Endothelial cell (in vitro differentiated cells): ENCODE measurements at places on chromosomes 11 and 22. TPM values are rescaled to one million over a fixed set of nuclear protein-coding genes. Genes with fewer than 3 reads are reported as not detected.

GRCh38 chr11:79100093-79100910 is 340.5 kb downstream of the TENM4 start:
- peak; percentile 56 for DNase-seq

- DNase-seq: no peak
These were observed 58.9 kb downstream of the PARVA start for GRCh38 chr11:12436266-12436665.

GRCh38 chr11:126716456-126717083 is 284.0 kb downstream of the KIRREL3 start:
- DNase-seq: peak; percentile 76

DNA sequence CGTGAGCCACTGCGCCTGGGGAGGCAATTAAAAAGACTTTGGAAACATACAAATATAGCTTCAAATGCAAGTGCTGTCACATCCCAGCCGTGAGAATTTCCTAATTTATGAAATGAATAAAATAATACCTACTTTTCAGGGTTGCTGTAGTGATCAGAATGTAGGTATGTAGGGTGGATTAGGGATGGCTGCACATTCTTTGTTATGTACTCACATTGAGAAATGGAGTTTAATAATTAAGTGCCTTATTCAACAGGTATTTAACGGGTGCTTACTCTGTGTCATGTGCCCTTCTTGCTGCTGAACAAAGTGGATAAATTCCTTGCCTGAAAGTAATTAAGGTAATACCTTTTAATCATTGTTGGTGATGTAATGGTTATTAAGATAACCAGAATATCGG is 37.0 kb downstream of the MMP7 start:
- DNase-seq: no peak

DNA sequence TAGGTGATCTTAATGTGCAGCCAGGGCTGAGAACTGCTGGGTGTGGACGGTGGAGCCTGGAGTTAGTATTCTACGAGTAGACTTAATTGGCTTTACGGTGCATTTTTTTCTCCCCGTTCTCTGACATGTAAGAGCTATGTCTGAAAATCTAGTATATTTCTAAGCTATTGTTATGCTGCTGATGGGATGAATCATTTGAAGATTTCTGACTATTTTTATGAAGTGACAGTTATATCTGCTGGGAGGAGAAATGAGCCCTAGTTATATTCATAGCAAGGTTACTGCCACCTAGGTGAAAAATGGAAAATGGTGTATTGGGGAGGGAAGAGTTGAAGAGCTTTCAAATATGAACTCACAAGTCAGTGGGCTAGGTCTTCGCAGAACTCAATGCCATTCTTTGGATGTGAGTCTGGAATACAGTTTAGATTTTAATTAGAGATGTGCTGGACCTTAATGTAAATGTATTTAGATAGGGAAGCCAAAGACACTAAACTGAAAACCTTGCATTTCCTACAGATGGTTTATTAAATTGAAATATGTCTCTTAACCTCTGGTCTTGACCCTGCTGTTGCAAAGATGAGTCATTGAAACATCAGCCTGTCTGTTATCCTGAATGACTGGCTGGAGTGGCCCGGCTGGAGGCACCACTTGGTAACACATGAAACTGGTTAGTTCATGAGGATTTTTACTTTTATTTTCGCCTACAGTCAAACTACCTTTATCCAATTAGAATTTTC is 293.7 kb downstream of the DDX10 start:
- DNase-seq: no peak

DNA sequence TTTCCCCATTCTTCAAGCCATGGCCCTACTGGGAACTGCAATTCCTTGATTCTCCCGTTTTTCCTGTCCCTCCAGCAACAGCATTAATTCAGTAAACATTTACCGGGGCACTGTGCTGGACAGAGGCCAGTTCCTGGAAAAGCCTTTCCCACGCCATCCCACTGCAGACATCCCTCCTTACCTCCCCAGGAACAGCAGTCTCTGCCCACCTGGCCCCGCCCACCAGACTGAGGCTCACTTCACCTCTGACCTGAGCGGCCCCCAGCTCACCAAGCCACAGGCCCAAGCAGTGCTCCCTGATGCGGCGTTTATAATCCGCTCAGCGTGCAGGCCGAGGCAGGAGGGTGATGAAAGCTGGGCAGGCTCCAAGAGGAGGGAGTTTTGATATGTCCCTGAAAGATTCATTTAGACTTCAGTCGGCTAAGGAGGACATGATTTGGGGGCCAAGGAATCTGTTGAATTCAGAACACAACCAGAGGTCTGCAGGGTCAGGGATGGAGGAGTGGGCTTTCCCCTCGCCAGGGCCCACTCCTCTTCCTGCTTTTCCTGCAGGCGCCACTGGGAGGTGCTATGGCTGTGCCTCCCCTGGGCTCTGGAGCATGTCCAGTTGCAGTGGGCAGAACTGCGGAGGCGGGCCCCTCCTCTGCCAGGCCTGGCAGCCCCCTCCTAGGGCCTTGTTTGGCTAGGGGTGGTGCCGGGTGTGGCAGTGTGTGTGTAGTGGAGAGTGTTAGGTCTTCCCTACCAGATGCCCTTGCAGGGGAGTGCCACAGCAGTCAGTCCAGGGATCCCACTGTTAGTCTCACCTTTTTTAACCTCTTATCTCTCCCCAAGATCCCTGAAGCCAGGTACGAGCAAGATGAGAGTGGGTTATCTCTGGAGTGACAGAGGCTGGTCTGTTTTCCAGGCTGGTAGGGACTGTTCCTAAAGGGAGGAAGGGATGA is 1.4 kb upstream of the TAGLN start:
- DNase-seq: peak; percentile 69

GRCh38 chr22:30809086-30809485 is 114.4 kb downstream of the OSBP2 start:
- no peak for DNase-seq

DNA sequence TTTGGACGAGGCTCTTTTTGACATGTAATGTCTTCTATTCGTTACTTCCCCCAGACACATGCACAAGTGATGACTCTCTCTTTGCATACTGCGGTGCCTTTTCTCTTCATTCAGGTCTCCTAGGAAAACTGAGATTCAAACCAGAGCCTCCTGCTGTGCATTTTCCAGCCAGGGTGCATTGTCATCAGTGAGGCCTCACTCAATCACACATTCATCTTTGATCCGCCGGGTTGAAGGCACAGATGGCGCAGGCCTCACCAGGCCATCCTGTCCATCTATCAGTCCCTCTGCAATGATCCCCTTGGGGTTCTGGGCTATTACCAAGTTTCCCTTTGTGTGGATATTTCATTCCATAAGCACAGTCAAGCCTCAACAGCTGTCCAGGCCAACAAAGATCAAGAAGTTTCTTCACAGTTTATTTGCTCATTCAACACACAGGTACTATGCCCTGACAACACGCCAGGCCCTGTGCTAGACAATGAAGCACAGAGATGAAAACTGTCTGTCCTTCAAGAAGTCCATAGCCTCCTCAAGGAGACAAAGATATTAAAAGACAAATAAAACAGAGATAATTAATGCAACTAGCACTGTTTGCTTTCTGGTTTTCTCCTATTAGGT is 107.8 kb downstream of the LARGE1 start:
- no peak for DNase-seq

DNA sequence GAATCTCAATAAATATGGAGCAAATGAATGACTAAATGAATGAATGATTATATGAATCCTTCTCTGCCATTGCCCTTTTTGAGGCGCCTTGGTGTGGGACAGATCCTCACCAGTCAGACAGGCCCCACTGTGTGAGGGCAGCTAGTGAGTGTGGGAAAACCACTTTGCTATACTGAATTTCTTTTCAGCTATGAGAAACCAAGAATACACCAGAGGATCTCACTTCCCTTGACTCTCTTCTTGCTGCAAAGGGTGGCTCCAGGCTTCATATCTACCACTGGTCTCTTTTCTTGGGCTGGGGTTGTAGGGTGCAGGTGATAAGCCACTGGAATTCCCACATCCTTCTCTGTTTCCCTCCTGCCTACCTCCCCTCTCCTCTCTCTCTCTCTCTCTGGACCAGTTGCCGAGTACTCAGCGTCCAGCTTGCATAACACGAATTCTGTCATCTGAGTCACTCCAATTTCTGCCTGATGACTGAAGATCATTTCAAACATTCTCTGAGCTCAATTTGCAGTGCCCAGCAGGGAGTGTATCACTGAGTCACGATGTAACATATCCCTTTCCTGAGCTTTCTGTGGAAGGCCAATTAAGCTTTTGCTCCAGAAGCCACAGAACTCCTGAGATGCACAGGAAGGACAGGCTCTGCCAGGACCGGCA is 304.3 kb upstream of the NCAM1 start:
- no peak for DNase-seq

DNA sequence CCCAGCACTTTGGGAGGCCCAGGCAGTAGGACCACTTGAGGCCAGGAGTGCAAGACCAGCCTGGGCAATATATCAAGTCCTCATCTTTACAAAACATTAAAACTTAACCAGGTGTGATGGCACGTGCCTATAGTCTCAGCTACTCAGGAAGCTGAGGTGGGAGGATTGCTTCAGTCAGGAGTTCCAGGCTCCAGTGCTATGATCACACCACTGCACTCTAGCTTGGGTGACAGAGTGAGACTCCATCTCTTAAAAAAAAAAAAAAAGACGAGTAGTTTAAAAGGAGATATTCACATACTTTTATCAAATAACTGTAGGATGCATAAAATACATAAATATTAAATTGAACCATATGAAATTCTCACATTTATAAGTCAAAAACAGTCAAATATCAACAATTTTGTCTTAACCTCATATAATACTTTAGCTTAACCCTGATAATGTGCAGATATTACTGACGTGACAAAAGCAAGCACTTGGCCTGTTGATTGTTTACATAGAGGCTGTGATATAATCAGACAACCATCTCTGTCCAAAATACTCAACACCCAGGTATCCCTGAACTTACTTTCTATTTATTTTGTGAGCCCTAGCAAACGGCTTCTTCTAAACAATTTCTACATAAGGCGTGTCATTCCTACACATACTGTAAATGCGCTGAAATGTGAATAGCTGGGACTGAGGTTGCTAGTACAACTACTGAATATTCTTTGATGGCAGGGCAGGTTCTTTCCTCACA is 57.0 kb downstream of the PRCP start:
- DNase-seq: no peak

DNA sequence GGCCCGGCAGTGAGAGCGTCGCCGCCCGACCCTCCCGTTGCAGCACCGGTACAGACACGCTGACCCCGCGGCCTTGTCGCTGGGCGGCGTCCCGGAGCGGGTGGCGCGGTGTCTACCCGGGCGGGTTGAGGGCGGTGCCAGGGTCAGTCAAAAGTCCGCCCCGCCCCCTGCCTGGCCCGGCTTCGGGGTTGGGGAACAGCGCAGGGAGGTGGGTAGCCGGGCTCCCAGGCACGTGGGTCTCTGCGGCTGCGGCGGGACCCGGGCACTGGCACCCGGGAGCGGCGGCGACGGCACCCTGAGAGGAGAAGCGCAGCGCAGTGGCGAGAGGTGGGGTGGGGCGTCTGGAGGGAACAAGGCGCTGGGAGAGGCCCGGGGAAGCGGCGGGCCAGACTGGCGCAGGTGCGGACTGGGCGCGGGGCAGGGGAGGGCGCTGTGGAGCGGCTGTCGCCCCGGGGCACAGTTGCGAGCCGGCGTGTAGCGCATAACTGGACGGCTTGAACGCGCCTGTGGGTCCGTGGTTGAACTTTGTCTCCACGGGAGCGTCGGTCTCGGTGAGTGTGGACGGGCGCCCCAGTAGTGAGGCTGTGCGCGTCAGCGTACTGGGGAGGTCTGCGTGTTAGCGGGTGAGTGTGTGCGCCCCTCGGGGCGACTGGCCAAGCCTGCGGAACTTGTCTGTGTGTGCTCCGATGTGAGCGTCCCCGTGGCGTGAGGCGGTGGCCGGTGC is at the start of gene P2RY2:
TSS of gene P2RY2 (plus strand) at position 176 of the 724 bp plus-strand sequence. CDS start 15,879 bp downstream, outside the sequence.
- peak; percentile 67 for DNase-seq

- DNase-seq: peak; percentile 17
These were observed 1.1 kb downstream of the HMGXB4 start for GRCh38 chr22:35258191-35258988.

DNA sequence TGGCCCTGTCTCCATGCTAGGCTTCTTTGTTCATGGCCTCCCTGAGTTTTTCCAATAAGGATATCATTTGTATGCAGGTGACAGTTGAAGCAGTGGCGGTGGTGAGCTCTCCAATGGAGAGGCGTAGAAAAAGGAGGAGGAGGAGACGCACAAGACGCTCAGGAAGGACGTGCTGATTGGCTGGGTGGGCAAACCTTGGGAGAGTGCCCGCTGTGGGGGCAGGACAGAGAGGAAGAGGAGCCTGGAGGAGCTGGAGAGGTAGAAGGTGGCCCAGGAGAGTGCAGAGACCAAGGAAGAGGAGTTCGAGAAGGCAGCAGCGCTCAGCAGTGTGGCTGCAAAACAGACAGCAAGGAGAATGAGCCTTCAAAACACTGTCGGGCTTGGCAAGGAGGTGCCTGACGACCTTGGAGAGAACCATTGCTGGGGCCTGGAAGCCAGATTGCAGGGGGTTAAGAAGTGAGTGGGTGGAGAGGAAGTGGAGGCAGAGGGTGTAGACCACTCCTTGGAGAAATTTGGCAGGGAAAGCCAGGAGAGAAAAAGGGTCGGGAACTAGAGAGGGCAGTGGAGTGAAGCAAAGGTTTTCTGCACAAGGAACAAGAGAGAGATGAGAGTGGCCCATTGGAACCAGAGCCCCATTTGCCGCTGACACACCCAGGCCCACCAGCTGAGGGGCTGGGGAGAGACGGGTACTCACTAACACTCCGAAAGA is 7.5 kb downstream of the CLCF1 start:
- DNase-seq: no peak

DNA sequence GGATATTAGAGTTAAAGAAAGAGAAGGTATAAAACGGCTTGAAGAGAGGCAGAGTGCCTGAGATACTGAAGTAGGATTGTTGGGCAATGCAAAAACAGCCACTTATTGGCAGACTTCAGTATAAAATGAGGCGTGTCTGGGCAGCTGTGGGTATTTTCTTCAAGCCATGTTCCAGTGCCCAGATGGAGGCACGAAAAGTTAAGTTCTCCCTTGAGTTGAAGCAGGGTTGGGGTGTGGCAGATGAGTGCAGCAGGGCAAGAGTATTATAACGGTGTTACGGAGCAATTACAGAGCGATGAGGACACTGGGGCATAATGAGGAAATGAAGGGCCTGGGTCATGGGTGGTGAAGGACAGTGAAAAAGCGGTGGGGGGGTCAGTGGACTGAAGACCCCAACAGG is 73.7 kb upstream of the CREB3L1 start:
- no peak for DNase-seq

- DNase-seq: no peak
These were observed 10.8 kb downstream of the RPS13 start for GRCh38 chr11:17066691-17067090.

DNA sequence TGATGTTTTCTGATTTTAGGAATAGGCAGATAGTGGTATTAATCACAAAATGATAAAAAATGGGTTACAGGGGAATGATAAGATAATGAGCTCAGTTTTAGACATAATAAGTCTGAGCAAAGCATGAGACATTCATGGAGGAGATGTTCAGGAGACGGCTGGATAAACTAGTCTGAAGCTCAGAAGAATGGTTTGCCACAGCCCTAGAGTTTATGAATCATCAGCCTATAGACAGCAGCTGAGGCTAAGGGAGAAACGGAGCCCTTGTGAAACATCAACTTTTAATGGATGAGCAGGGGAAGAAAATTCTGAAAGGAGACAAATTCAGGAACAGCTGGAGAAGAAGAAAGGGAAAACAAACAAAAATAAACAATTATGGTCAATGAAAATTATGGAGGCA is 87.2 kb downstream of the RELT start:
- DNase-seq: no peak

GRCh38 chr22:44357966-44358465 is 45.3 kb upstream of the SHISAL1 start:
- no peak for DNase-seq

Gene CATSPER1
- not detected for total RNA-seq

Gene TRIM6
- 10.1 TPM for total RNA-seq

Gene KRTAP5-7
- total RNA-seq: not detected

Gene CAVIN3
- total RNA-seq: 91.0 TPM

Gene SLC29A2
- 5.7 TPM for total RNA-seq

Gene FAM111B
- total RNA-seq: 3.4 TPM
